OCI-LY7 (cell line): ENCODE measurements at places on chromosomes 16 and 17. TPM values are rescaled to one million over a fixed set of nuclear protein-coding genes. Genes with fewer than 3 reads are reported as not detected.

DNA sequence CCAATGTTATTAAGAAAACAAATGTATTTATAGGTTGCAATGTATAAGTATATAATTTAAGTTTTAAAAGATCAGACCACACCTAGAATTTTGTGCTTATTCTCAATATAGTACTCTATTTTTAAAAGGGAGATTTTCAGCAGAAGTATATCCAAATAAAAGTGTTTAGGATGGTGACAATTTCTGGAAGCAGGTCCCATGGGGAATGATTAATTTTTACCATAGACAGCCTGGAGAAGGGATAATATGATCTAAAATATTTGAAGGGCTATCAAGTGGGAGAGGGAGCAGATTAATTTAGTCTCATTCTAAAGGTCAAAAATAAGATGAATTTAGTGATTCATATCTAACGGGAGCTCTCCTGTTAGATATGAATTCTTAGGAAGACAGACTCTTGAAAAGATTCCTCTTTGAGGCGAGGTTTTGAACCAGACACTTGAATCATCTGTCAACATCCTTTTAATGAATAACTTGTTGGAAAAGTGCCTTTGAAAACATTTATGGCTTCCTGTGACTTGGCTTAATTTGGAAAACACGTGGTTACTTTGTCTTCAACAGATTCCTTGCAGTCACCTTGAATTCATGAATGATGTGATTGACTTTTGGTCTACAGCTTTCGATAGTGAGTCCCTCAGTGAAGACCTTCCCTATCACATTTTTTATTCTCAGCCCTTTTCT is 29.3 kb upstream of the SMIM36 start:
- DNase-seq, result no peak

- no peak for DNase-seq
These were observed 85.1 kb downstream of the PRKCB start for GRCh38 chr16:23920899-23921298.

DNA sequence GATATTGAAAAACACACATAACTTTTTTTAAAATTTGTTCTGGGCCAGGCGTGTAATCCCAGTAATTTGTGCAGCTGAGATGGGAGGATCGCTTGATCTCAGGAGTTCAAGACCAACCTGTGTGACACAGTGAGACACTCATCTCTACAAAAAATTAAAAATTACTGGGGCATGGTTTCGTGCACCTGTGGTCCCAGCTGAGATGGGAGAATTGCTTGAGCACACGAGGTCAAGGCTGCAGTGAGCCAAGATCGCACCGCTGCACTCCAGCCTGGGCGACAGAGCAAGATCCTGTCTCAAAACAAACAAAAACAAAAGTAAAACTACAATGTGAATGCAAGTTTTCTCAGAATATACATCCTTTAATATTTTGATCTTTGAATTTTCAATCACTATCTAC is 15.1 kb downstream of the C16orf54 start:
- DNase-seq, result peak; percentile 81

Gene CHRNE
- total RNA-seq, result 0.27 and 0.68 TPM in 2 replicates

DNA sequence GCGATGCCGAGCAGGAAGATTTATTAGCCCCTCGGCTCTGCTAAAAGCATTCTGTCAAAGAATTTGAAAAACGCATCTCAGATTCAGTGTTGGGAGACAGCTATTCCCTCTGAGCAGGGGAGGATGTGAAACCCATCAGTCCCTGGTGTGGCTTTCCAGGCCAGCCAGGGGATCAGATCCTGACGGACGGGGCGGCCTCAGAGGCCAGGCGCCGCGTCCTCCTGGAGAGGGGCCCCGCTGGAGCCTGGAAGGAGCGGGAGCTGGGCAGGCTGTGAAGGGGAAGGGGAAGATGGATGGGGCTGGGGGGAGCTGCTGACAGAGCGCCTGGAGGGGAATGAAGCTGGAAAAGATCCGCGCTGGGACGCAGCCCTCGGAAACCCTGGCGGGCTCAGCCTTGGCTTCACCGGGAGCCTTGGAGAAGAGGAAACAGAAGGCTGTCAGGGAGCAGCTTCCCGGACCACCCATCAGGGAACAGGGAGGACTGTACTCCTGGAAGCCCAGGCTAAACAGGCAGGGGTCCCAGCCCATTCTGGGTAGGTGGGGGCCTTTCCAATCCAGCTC is 358.0 kb downstream of the C16orf95 start:
- DNase-seq, result no peak

- DNase-seq, result peak; percentile 63
These were observed 59.8 kb downstream of the NEUROD2 start for GRCh38 chr17:39547713-39548478.

- DNase-seq, result no peak
These were observed 2.0 kb downstream of the POLR2A start for GRCh38 chr17:7486181-7486580.

Gene IRX3
- total RNA-seq, result not detected in 2 replicates

- DNase-seq, result peak; percentile 83
These were observed 945 bp upstream of the UQCRC2 start for GRCh38 chr16:21952040-21952792.

GRCh38 chr16:88540346-88540977 is 29.7 kb upstream of the ZC3H18 start:
- DNase-seq, result no peak

Gene FOXF1
- not detected in 2 replicates for total RNA-seq

GRCh38 chr17:77036841-77037381 is 103.9 kb upstream of the SEC14L1 start:
- peak; percentile 86 for DNase-seq

Gene KRTAP4-1
- not detected in 2 replicates for total RNA-seq

Gene SPECC1
- 2.8 and 5.8 TPM in 2 replicates for total RNA-seq

- DNase-seq, result peak; percentile 13
These were observed 55.5 kb downstream of the HS3ST4 start for GRCh38 chr16:25747160-25747758.

DNA sequence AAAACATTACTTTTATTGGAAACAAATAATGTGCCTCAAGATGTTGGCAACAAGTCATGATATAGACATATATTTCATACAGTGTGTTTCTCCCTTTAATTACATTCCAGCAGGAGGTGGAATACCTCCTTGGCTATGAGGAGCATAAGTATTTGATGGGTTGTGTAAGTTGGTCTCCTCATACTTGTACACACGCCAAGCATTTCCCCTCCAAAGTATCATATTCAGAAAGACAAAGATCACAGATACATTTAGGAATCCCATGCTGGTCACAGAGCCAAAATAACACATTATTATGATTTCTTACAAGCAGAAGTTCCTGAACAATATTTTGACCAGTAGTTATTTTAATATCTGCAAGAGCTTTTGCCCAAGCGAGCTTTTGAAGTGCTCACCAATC is 57.8 kb downstream of the WSB1 start:
- DNase-seq, result no peak

DNA sequence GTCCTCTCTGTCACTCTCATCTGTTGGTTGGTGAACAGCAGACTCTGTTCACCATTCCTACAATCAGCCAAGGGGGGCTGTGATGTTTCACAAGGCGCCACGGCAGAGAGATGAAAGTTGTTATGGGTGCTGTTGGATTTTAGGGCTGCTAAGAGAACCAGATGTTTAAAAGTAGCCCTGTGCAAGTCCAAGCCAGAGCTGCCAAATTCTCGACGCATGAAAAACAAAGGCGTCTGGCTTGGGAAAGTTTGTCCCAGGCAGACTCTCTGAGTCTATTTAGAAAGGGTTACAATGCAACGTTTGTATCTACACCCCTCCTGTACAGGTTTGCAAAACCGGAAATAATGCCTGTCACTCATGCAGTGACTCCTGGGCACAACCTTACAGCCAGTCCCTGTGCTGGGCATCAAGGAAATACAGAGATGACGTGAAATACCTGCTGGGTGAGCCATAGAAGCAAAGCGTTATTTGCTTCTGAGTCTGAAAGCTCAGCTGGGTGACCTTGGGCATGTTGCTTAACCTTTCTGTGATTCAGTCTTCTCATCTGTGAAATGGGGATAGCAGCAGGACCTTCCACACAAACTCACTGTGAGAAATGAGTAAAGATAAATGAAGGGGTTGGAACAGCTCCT is 74.8 kb downstream of the XYLT1 start:
- no peak for DNase-seq

- no peak for DNase-seq
These were observed 16.7 kb upstream of the MTMR4 start for GRCh38 chr17:58531122-58531521.

GRCh38 chr17:83084621-83085056 is 5.2 kb downstream of the METRNL start:
- DNase-seq, result no peak

- DNase-seq, result no peak
These were observed 15.0 kb upstream of the SPACA3 start for GRCh38 chr17:32976605-32977004.

DNA sequence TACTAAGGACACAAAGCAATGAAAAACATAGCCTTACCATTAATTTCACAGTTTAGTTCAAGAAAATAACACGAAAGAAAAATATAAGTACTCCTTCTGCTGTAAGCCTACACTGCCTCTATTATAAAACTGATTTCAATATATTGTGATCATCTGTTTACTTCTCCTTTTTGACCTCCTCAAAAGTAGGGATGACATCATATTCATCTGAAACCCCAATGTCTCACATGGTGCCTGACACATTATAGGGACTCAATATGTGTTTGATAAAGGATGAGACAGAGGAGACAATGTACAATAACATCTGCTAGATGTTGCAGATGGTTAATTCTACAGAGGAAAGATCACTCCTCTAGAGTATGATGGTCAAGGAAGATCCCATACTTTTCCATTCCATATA is 118.4 kb upstream of the NOG start:
- DNase-seq, result no peak

Gene MT1H
- not detected in 2 replicates for total RNA-seq

Gene KRT16
- total RNA-seq, result not detected in 2 replicates

GRCh38 chr17:80328634-80329380 is 68.2 kb downstream of the RNF213 start:
- no peak for DNase-seq

GRCh38 chr16:87540072-87540896 is 47.5 kb upstream of the ZCCHC14 start:
- no peak for DNase-seq

Gene NPIPB9
- 7.1 and 10.7 TPM in 2 replicates for total RNA-seq

GRCh38 chr17:76576189-76576588 is 9.5 kb downstream of the ST6GALNAC2 start:
- DNase-seq, result no peak

Gene MYOCD
- total RNA-seq, result not detected in 2 replicates

Gene KCNJ16
- not detected in 2 replicates for total RNA-seq

DNA sequence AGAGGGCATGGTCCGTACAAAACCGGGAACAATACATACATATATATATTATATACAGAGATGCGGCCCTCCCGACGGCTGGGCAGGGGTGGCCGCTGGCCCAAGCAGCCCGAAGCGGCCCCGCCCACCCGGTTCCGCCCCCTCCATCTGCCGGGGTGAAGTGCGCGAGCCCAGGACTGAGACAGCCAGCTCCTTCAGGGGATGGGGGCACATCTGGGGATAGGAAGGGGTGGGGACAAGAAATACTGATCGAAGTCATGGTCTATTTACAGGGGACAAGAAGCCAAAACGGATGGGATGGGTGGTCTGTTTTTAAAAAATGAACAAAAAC is 3.8 kb upstream of the SAMD14 start:
- no peak for DNase-seq
